ENCODE measurements at places on chromosomes 6 and 20. TPM values are rescaled to one million over a fixed set of nuclear protein-coding genes. Genes with fewer than 3 reads are reported as not detected.

DNA sequence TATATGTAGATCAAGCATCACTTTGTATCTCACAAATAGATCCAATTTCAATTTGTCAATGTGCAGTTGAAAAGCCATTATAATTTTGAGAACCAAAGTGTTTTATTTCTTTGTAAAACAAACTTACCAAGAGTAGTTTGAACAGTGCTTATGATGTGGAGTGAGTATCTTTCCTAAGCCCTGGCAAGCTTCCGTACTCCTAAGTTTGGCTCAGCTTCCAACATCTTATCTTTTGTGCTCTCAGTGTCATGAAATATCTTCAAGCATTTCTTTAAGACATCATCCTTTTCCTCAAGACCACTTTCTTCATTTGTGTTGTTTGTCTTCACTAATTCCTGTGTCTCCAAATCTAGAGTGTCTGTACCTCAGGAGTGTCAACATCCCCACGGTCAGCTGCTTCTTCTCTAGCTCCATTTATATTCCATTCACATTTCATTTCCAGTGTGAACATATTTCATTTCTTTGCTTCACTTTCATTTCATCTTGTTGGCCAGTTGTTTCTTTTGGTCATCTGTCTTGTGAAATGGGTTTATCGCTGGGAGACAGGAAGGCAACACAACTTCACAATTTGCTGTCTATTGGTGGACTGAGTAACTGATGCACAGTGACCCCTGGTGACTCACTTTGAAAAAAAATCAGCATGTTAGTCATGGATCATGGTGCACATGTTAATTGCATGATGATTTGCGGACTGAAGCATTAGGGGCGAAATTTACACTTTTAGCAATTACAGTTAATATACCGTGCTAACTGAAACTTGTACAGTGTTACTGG lies 36.9 kb downstream of the SLC24A3 start:
- no peak for DNase-seq

HUS1B gene
- polyA plus RNA-seq = not detected

- no peak for DNase-seq
Measured at GRCh38 chr6:132005178-132005577, 54.0 kb upstream of the CCN2 start.

GRCh38 chr6:124393536-124393935 lies 568.7 kb upstream of the RNF217 start:
- DNase-seq = no peak

HLA-G gene
- 0.39 TPM for polyA plus RNA-seq

- peak; percentile 10 for DNase-seq
Measured at GRCh38 chr6:143449714-143450452, 612 bp downstream of the ADAT2 start.

DNA sequence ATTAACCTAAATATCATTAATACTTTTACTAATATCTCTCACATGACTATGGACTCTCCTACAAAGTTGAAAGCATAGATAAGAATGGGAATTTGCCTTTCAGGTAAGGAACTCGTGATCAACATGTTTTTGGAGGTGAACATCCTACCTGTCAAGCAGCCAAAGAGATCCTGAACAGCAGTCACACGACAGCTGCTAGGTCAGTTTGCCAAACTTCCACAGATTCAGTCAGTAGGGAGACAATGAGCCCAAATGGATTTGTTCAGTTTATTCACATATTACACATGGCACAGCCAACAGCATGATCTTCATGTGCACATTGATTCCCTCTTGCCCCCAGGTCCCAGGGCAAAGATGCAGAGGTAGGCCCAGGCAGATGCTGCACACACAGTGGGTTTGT lies 86.1 kb upstream of the LOC128125822 start:
- DNase-seq = no peak

- no peak for DNase-seq
Measured at GRCh38 chr6:144413418-144413817, 128.3 kb downstream of the UTRN start.

- no peak for DNase-seq
Measured at GRCh38 chr20:38196076-38196475, 31.0 kb upstream of the TGM2 start.

PRSS16 gene
- not detected for polyA plus RNA-seq

DNA sequence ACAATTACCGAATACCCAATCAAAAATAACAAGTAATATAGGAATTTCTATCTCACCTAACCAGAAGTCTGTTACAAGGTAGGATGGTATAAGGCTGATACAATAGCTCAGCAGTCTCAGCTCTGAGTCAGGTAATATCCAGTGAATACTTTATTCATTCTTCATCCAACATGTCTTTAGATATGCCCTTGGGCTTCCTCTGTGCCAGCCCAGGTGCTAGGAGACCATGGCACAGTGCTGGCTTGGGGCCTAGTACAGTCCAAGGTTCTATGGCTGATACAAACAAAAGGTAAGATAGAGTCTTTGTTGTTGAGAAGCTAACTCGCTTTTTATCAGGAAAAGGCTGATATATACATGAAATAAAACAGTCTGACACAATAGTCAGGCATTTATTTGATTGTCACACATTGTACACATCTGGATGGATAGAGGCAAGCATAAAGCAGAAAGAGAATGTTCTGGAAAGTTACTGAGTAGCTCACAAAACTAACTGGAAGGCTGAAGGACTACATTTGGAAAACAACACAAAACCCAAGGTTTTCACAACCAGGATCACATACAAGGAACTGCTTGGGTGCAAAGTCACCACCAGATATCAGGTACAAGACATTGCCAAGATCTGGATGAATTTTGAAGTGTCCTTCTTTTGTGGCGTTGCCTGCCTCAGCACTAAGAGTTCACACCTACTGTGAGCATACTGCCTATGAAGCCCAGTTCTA lies 110.4 kb upstream of the SCAF8 start:
- DNase-seq = no peak

CAP2 gene
- polyA plus RNA-seq = 213 TPM

DNA sequence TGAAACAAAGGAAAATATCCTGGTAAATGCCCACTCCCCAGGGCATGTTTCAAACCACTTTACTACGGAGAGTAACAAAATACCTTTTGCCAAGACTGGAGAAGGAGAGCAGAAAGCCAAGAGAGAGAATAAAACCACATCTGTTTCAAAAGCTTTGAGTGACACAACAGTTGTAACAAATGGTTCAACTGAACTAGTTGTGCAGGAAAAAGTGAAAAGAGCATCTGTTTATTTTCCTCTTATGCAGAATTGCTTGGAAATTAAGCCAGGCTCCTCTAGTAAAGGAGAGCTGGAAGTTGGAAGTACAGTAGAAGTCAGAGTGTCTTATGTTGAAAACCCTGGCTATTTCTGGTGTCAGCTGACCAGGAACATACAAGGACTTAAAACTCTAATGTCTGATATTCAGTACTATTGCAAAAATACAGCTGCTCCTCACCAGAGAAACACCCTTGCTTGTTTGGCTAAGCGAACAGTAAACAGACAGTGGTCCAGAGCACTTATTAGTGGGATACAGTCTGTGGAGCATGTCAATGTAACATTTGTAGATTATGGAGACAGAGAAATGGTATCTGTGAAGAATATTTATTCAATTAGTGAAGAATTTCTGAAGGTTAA lies 2.6 kb downstream of the TDRD6 start:
- peak; percentile 12 for DNase-seq

DNA sequence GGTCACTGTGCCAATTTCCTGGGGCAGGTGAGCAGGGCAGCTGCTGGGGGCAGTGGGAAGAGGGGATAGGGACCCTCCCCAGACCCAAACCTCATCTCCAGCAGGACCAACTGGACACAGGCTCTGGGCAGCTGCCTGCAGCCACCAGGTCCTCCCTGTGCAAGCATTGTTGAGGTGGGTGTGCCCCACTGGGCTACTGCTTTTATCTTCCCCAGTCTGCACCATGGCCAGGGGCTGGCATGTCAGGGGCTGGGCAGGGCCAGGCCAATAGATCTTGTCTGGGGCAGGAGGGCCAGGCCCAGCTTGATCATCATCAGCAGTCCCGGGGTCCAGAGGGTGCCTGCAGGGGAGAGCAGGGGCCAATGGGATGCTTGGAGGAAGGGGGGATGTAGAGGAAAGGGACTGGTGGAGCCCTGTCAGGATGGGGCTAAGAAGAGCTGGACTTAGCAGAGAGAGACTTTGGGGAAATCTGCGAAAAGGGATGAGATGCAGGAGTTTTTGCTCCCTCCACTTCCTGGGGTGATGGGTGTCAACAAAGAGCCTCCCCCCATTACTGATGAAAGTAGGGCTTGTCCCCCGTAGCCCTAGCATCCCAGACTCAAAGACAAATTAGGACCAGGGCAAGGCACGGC lies 5.7 kb downstream of the EBF4 start:
- no peak for DNase-seq
